NK-92 treated with Interleukin-12 subunit alpha and Interleukin-12 subunit beta, amount 100 ng/mL, for 24 hours (cell line): ENCODE measurements at places on chromosomes 2 and 18.

GRCh38 chr2:177193240-177193639 is 19.4 kb upstream of the HNRNPA3 start:
- no peak for DNase-seq

DNA sequence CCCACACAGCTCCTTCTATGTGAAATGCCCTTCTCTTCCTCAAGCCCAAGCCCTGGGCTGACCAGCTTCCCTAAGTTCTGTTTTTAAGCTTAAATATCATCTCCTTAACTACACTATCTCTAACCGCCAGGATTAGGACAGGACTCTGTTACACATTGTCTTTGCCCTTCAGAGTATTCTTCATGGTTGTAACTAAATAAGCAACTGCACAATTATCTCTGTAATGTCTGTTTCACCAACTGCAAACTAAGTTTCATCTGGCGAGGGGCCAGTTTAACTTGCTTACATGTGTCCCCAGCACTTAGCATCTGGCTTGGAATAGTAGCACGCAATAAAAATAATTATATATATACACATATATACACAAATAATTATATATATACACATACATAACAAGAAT is 1.1 kb upstream of the ERMN start:
- no peak for DNase-seq

DNA sequence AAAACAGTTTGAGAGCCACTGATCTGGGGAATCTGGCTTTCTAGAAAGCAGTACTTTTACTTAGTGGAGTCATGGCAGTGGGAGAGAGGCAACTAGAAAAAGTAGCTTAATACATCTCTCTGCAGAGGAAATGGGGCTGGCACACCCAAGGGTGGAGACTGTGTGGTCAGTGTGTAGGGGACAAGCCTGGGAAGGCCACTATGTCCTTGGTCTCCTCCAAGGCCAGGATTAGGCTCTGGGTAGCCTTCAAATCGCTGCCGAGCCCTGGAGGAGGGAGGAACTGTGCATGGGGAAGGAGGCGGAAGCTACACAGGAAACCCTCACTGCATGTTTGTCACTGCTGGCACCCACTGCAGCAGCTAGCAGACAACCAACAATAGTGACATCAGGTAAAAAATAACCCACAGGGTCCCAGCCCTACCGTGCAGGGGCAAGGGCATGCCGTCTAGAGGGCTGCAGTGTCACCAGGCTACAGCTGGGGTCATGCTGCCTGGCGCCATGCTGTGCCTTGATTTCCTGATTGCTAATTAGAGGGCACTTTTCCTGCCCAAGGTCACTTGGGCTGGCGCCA is 34.8 kb downstream of the LBH start:
- DNase-seq = no peak

DNA sequence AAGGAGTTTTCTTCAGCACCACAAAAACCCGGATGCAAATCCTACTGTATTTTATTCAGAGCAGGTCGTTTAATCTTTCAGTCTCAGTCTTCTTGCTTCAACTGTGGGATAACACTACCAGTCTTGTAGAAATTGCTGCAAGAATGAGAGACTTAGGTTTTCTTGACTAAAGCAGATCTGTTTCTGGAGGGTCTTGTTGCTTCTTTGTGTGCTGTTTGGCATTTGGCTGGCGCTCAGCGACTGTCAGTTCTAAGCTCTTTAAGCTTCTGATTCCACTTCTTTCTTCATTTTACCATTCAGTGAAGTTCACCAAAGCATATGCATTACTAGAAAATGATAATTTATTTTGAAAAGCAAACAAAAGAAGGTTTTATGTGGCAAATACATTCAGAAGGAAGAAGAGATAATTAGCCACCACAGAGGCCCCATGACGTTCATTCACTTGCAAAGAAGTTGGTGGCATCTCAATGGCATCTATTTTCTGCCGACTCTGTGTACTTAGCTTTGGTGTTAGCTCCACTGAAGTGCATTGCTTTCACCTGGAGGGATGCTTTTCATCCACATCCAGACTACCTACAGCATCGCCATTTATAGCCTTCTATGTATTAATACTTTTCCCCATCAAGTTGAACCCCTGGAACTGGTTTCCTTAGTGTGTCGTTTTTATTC is 53.7 kb downstream of the TRIB2 start:
- DNase-seq = no peak

DNA sequence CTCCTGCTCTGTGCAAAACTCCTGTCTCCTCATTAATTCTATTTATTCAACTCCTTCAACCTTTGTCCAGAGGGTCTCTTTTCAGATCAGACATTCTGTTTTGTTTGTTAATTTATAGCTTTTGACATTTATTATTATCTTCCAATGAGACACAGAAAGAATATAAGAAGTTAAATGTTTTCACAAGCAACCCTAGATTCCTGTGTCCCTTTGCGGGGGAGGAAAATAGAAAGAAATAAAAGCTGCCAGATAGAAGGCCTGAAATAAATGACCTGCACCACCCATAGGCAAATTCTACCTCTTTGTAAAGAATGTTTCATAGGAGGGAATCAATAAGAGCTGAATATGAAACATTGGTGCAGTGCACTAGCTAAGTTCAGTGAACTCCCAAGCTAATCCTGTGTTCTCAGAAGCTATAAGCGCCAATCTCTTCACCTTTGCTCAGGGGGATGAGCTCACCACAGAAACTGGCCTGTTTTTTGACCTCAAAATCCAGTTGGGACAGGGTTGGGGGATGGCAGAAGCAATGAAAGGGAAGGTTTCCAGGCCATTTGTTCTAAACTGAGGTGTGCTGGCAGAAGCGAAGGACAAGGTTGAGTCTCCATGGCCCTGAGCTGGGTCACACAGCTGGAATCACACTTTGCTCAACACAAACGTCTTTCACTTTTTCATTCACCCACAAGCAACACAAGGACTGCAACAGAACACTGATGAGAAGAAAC is 258.6 kb downstream of the NRXN1 start:
- DNase-seq = no peak

- DNase-seq = no peak
Measured at GRCh38 chr2:45745231-45745630, 93.8 kb downstream of the PRKCE start.

GRCh38 chr2:80527119-80527518 is 222.6 kb upstream of the LRRTM1 start:
- DNase-seq = no peak

GRCh38 chr2:159130302-159130701 is 156.2 kb downstream of the WDSUB1 start:
- no peak for DNase-seq

GRCh38 chr2:128544321-128545037 is 225.8 kb upstream of the HS6ST1 start:
- DNase-seq = no peak

GRCh38 chr2:130339885-130340745 is 2.6 kb upstream of the IMP4 start:
- DNase-seq = no peak

DNA sequence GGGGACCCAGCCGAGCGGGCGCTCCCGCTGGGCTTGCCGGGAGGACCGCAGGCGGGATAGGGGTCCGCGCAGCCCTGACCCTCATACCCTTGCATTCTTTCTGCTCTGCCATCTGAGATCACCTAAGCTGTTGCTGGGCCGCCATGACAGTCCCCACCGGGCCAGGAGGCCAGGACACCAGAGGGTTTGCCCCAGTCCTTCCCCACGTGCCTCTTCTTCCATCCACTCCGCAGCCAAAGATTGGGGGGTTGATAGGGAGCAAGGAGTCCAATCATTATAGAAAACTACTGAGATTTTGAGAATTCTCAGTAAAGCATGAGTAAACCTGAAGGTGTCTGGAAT is 453 bp upstream of the GRB14 start:
- no peak for DNase-seq

DNA sequence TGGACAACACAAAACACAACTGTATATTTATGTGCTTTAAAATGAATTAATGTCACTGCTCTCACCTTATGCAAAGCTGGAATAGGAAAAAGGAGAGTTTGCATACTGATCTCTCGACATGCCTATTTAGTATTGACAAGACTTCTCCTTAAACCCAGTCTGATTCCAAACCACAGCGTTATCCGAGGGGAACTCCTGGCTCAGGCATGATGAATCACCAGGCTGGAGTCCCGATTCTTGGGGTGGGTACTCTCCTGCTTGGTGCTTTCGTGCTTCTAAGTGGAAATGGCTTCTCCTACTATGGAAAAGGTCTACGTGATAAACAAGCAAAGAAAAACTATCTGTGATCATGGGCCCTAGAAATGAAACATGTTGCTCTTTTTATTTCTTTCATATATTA is 88.9 kb upstream of the SLC35G4 start:
- DNase-seq = no peak
